ENCODE measurements at places on chromosomes 2 and 18.

- DNase-seq, result no peak
These were observed 10.8 kb downstream of the XRCC5 start for GRCh38 chr2:216119986-216120385.

DNA sequence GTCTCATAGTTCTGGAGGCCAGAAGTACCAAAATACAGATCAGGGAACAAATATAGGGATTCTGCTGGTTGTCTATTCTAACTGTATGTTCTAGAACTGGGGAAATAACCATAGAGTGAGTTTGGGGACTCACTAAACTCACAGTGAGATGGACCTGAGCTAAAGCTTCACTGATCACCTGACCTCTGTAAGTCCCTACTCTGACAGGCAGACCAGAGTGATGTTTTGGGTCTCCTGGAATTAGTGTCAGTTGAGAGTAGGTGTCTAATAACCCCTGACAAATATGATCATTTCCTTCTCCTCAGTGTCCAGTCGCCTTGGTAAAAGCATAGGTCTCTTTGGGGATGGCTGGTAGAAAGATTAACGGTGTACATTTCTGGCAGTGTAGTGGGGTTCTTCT lies 14.2 kb downstream of the PIKFYVE start:
- no peak for DNase-seq

DNA sequence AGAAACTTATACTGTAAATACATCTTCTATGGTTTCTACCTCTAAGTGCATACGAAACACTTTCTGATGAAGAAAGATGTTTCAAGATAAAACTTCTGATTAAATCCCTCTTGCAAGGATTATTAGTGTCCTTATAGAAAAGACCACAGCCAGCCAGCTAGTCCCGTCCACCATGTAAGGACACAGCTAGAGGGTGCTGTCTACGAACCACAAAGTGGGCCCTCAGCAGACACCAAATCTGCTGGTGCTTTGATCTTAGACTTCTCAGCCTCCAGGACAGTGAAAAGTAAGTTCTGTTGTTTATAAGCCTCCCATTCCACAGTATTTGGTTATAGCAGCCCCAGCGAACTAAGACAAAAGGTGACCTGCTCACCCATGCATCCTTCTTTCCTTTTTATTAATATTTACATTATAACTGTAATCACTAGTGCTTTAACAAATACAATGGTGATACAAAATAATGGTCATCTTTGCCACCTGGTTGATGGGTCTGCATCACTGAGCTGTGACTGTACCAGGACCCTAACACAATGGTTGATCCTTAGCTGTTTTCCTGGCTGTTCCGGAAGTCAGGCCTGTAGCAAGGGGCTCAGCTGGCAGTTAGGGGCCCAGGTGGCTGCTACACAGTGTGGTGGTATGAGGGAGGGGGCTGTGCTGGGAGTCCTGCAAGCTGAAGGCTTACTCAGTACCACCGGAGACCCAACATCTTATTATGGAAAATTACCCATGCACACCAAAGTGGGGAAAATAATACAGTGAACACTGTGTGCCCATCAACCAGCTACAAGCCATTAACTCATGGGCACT lies 108.5 kb upstream of the SMAD7 start:
- no peak for DNase-seq

GRCh38 chr2:9830685-9831410 lies 12.4 kb upstream of the TAF1B start:
- DNase-seq, result no peak

- DNase-seq, result no peak
These were observed 22.8 kb downstream of the HPCAL1 start for GRCh38 chr2:10325278-10326145.

DNA sequence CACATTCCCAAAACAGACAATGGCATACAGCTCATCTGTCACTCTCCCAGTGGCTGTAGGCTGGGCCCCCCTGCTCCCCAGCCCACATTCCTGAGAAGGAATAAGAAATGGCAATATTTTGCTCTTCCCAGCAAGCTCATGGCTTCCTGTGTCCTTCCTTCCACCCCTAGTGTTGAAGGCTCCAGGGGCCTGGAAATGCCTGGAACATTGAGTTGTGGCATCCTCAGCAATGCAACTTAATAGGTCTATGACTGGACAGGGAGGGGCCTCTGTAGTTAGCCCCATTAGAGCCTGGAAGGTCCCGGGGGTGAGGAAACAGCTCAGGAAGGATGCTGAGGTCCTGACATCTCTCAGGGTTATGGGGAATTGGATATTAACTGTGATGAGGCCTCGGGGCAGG lies 3.3 kb downstream of the KIF3C start:
- DNase-seq, result no peak

- no peak for DNase-seq
These were observed 81.0 kb upstream of the TMEM17 start for GRCh38 chr2:62586981-62587380.

Measured in testis (tissue), 5 donors.